ENCODE measurements at places on chromosomes 3 and 15.

DNA sequence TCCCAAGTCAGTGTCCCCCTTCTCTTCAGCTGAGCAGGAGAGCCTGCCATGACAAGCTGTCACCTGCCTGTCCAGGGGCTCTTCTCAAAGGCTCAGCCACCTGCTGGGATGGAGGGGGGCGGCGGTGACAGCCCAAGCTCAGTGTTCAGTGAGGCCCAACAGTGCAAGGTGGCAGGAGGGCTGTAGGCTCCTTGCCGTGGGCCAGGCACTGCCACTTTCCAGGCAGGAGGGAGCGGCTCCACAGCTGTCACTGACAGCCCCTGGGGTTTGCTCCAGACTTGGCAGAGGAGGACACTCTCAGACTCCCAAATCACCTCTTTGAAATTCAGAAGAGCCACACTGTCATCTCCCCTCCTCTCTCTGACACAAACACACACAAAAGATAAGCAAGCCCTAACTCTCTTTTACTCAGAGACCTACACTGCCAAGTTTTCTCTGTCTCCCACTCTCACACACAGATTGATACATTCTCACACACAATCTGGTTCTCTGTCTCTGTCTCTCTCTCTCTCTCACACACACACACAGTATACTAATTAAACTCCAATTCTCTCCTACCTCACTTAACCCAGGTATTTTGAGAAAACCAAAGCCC, 443.3 kb downstream of the EPHB1 start:
- no peak for DNase-seq

DNA sequence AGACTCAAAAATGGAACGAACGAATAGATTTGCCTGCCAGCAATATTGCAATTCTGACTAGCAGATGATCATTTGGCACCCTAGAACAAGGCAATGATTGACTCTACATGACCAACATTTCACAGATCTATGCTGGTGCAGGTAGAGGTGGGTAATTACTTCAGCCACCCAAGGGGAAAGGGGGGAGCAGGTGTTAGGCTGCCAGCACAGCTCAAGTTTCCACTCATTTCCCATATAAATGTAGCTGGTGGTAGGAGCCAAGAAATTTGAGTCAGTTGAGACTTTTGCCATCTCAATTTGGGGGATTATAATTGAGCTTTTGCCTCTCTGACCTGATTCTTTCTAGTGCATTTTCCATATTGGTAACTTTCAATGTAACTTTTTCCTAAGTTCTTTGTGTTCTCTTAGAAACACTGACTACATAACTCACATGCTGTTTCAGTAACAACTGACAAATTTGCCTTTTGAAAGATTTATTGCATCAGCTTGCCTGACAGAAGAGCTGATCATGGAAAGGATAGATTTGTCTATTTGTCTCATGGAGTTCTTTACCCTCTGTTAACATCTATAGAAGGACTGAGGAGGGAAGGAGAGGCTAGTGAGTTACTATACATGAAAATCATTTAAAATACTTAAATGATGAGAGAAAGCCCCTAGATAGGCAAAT, 902.5 kb downstream of the ZPLD1 start:
- DNase-seq, result no peak

- DNase-seq, result no peak
Measured at GRCh38 chr15:88950600-88951160, 37.5 kb upstream of the MFGE8 start.

DNA sequence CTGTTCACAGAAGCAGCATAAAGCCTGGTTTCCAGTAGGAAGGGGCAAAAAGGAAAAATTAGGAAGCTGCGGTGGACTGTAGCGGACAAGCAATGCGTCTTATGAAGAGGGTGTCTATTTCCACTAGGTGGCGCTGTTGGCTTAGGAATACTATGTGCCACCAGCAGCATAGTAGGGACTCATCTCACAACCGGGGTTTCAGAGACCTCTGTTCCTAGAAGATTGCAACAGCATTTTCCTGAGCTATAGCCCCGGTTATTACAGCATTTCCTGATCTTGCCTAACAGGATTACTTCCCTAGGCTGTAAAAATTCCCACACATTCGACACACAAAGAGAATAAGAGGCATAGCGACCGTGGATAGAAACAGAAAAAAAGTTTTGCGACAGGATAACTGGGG, 683.0 kb downstream of the TBL1XR1 start:
- DNase-seq, result no peak

DNA sequence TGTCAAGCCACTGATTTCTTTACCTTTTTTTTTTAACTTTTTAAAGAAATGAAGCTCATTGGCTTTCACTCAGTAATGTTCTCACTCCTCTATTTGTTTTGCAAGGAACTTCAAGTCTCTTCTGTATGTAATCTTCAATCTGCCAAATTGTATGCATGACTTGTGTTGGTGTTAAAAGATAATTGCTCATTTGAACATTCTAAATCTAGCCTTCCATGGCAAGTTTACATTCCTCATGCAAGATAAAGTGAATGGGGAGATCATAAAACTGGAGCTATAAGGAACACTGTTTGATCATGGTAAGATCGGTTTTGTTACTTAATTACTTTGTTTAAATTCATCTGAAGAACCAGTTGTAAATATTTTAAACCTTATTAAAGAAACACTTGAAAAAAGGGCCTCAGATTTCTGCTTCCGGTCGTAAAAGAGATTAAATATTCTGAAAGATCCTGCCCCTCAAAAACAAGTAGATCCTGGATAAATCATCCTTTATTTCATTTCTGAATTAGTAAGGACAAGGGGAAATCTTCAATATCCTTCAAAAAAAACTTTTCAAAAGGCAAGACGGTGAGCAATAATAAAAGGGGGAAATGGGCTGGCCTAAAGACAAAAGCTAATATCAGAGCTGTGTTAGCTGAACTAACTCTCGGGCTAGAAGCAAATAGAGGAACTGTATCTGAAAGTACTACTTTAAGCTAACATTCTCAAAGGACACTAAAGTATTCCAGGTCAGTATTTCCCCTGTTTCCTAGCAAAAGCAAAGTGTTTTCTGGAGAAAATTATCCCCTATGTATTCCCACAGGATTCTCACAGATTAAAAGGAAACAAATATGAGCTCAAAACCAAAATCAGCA, 107.0 kb upstream of the ATP11B start:
- DNase-seq, result no peak

DNA sequence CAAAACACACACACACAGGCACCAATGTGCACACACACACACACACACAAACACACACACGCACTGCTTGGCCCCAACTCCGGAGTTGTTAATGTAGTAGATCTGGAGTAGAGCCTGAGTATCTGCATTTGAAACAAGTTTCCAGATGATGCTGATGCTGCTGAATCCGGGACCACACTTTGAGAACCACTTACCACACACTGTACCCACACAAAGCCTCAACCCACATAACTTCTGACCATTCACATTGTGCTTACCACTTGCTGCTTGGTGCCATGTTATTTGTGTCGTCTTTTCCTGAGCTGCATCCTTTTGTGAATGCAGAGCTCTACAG, 36.9 kb downstream of the SETMAR start:
- no peak for DNase-seq

DNA sequence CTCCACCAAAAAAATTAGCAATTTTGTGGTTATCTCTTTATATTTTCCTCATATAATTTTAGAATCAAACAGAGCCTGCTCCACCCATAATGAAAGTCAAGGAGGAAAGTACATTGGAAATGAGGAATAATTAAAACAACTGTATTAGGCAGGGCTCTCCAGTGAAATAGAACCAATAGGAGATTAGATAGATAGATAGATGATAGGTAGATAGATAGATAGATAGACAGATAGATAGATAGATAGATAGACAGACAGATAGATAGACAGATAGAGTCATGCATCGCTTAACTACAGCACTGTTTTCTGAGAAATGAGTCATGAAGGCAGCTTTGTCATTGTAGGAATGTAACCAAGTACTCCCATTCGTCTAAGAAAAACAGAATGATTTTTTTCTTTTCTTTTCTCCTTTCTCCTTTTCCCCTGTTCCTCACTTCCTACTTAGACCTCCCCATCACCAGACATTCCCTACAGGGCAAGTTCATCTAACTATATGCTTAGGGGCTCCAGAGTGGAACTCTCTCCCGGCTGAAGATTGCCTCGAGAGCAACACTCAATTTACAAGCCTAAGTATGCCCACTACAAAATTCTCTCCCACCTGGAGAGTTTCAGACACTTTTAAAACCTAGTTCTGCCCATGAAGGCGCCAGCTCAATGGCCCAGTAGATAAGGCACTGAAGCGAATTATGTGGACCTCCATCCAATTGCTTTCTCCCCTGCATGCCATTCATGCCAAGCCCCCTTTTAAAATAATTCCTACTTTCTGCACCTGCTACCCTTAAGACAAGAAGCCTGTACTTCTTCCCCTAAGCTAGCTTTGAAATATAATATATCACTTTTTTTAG, 53.3 kb upstream of the LIPC start:
- no peak for DNase-seq

DNA sequence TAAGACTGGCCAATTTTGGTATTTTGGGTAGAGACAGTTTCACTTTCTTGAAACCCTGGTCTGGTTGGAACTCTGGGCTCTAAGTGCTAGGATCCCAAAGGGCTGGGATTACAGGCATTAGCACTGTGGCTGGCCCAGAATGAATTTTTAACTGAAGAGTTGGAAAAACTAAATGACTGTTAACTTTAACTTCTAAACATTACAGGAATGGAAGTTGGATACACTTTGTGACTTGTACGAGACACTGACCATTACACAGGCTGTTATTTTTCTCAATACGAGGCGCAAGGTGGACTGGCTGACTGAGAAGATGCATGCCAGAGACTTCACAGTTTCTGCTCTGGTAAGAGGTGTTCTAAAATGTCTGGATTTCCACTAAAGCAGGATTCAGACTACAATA, 3.5 kb downstream of the EIF4A2 start:
- DNase-seq, result no peak

DNA sequence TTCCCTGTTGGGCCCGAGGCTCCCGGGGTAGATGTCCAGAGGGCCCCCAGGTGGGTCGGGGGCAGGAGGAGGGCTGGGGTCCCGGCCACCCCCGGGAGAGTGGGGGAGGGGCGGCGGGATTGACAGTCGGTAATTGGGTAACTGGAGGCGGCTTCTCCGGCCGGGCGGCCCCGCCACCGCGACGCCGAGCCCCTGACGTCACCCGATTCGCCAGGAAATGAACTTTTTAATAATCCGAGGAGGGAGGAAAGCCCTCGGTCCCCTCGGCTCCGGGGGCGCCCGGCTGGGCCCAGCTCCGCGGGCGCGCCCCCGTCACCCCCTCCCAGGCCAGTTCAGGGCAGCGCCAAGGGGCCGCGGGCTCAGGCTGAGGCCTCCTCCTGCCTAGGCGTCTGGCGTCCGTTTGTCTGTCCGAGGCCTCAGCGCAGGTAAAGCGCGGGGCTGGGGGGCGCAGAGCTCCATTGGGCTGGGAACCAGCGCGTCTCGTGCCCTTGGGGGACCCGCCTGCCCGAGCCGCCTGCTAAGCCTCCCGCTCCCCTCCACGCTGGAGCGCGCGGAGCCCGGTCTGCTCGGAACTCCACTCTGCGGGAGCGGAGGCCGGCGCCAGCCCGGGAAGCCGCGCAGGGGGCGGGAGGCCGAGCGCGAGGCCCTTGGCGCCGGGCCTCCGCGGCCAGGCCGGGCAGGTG, 3.9 kb downstream of the GATA2 start:
- DNase-seq, result no peak

- DNase-seq, result no peak
Measured at GRCh38 chr15:86691091-86691663, 611.5 kb downstream of the AGBL1 start.

DNA sequence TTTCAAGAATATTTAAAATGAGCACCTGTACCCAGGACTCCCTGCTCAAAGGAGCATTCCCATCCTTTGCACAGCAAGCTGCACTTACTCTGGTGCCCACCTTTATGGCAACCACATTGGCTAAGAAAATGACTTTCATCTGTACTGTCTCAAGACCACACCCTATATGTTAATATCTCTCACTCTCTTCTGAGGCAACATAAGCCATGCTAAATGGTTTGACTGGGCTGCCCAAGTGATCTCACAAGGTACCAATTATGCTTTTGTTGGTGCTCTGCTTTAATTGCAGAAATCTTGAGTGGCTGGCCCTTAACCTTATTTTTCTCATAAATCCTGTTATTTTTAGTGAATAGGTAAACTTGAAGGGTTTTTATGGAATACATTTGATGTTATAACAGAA, 17.7 kb downstream of the RYK start:
- no peak for DNase-seq

- no peak for DNase-seq
Measured at GRCh38 chr3:182214416-182214815, 502.7 kb downstream of the SOX2 start.

- no peak for DNase-seq
Measured at GRCh38 chr3:43246976-43247375, 39.4 kb upstream of the SNRK start.

- DNase-seq, result no peak
Measured at GRCh38 chr15:73686781-73687256, 2.6 kb downstream of the CD276 start.

DNA sequence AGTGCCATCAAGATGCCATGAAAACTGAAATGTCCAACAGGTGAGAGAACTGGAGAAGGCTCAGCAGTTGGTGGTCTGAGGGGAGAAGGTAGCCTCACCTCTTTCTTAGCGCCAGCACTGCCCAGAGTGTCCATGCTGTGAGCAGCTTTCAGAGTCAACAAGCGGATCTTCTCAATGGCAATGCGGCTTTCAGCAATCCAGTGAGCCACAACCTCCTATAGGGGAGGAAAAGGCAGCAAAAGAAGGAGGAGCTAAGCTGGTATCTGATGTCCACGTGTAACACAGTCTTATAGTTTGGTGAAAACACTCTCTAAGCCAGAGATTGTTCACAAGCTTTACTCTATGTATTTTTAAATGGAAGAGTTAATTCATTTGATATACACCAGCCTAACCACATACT, 36.1 kb upstream of the ACKR4 start:
- DNase-seq, result no peak

DNA sequence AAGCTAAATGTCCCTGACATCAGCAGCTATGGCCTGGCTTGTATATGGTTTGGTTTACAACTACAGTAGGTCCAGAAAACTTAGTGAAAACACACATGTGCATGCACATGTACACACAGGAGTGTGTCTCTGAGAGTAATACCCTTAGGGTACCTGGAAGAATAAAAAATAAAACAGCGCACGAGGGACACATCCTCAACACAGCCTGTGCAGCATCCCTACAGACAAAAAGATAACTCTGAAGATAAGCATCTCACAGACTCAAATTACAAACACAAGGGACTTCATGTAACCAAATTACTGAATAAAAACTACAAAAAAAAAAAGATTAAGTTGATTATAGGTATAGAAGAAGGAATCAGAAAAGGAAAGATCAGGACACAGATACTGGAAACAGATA, 108.8 kb downstream of the CTNNB1 start:
- no peak for DNase-seq

- DNase-seq, result no peak
Measured at GRCh38 chr3:46859001-46859710, 4.1 kb downstream of the MYL3 start.

- no peak for DNase-seq
Measured at GRCh38 chr15:75025548-75026260, 2.3 kb downstream of the PPCDC start.

DNA sequence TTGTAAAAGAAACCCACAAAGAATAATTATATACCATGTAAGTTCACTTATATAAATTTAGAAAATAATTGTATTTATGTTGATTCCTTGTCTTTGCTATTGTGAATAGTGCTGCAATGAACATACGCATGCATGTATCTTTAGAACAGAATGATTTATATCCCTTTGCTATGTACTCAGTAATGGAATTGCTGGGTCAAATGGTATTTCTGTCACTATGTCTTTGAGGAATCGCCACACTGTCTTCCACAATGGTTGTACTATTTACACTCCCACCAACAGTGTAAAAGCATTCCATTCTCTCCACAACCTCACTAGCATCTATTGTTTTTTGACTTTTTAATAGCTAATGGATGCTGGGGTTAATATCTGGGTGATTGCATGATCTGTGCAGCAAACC, 149.4 kb upstream of the CNTN3 start:
- DNase-seq, result no peak

GRCh38 chr3:197196192-197196591, 102.2 kb downstream of the DLG1 start:
- no peak for DNase-seq

Data from stimulated activated CD8-positive, alpha-beta memory T cell treated with anti-CD3 and anti-CD28 coated beads, Interleukin-7, amount 100 ng/mL, for 1 hour (primary cell).